ENCODE measurements at places on chromosomes 3 and 15. TPM values are rescaled to one million over a fixed set of nuclear protein-coding genes. Genes with fewer than 3 reads are reported as not detected.

GRCh38 chr3:79085171-79085570 lies 682.6 kb downstream of the ROBO1 start:
- no peak for DNase-seq

DNA sequence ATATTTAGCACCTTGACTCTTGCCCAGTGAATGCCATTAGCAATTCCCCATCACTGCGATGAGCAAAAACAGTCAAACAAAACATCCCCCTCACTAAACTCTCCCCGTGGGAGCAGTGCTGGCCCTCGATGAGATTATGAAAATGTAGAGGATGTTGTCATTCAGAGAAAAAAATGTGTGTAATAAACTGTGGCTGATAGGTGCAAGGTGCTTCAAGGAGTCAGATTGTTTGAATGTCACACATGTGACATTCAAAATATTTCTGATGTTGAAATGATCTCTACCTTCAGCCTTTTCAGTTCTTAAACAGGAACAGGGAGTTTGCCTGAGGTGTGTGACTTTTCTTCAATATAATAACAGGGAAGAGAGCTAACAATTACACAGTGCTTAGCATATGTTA lies 281.8 kb upstream of the TRIM42 start:
- DNase-seq: no peak

GRCh38 chr3:125202197-125202596 lies 10.4 kb downstream of the SLC12A8 start:
- DNase-seq: no peak

Gene RTP3
- not detected for total RNA-seq

Gene CAND2
- total RNA-seq: 0.42 TPM

DNA sequence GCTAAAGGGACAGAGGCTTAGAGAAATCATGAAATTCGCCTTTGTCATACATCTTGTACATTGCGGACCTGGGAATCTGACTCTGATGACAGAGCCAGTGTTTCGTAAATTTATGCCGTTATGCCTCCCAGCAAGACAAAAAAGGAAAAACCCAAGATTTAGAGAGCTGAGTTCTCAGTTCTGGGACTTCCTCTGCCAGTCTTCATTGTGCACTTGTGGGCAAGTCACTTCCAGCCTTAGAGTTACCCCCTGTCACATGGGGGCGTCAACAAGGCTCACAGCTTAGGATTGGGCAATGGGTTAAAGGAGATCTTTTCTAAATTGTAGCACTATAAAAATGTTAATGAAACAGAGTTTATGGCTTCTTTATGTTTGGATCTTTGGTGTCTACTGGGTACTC lies 41.9 kb upstream of the MITF start:
- no peak for DNase-seq

GRCh38 chr15:45377609-45378148 lies 665 bp downstream of the GATM start:
- no peak for DNase-seq

Data from thymus (tissue), 14 donors.